ENCODE measurements at places on chromosomes 5 and 9.

- DNase-seq, result no peak
These were observed 333.5 kb downstream of the DEPDC1B start for GRCh38 chr5:60366489-60366888.

GRCh38 chr9:78278177-78278777 is 18.6 kb upstream of the PSAT1 start:
- no peak for DNase-seq

- DNase-seq, result no peak
These were observed 1393.1 kb downstream of the EFNA5 start for GRCh38 chr5:106277540-106278096.

DNA sequence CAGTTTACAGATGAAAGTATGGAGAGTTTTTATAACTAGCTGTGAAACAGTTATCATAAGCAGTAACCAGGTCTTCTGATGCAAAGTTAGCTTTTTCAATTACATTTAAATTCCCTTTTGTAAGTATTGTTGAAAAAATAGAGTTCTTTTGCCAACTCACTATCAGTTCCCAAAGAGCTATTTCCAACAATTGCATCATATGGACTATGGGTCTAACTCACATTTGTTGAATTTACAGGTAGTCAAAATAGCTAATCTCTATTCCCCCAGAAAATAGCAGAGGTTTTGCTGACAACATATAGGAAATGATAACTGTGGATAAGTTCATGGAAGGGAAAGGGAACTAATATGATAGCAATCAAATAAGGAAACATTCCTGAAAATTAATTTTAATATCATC is 1.4 kb downstream of the SPINK1 start:
- no peak for DNase-seq

DNA sequence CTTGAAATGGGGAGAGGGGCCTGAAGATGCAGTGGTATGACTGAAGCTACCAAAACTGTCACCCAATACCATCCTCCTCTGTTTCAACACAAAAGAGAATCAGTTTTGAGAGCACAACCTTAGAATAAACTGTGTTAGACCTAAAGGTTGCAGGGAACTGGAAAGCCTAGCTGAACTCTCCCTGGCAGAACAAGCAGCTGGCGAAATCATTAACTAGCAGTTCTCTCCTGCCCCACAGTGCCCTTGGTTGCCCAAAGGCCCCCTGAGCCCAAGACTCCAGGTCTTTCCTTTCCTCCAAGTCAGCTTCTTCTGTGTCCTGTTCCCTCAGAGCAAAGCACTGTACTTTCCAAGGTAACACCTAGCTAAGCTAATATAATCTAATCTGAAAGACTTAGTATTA is 135.4 kb upstream of the SLC30A5 start:
- DNase-seq, result no peak

DNA sequence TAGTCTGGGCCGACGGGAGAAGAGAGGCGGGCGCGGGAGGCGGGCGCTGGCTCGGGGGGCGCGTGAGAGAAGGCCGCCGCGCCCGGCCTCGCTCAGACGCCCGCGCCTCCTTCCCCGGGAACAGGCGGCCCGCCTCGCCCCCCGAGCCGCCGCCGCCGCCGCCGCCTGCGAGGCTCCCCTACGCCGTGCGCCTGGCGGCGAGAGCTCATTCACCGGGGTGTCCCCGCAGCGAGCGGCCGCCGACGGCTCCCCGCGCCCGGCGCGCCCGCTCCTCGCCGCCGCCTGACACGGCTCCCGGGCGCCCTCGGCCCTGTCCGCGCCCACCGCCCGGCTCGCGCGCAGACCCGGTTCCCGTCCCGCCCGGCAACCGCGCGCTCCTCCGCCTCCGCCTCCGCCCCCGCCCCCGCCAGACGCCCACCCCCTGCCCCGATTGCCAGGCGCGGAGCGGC is at the start of gene GNAQ:
TSS of gene GNAQ (minus strand) at position 368 of the 449 bp plus-strand sequence. CDS start 576 bp downstream, outside the sequence.
- no peak for DNase-seq

- DNase-seq, result no peak
These were observed 13.6 kb upstream of the MAST4 start for GRCh38 chr5:66582499-66583165.

DNA sequence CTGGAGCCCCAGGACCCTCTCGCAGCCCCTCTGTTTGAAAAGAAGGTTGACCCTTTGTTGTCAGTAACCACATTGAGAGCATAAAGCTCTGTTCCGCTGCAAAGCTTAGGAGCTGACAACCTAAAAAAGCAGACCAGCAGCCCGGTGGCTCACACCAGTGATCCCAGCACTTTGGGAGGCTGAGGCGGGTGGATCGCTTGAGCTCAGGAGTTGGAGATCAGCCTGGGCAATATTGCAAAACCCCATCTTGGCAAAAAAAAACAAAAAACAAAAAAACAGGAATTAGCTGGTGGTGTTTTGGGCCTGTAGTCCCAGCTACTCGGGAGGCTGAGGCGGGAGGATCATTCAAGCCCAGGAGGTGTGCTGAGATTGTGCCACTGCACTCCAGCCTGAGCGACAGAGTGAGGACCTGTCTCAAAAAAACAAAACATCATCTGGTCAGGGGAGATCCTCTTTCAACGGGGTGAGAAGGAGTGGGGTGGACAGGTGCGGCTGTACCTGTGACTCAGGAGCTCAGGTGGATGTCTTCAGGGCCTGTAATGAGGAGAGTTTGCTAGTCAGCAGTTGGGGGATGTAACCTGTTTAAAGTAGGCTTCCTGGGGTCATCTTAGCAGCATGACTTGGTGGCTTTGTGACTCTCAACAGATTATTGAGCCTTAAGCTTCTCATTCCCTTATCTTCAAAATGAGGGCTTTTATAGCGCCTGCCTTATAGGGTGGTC is 694 bp upstream of the REEP2 start:
- no peak for DNase-seq
